ENCODE measurements at places on chromosomes 12 and 14.

- DNase-seq, result no peak
Observed at GRCh38 chr14:21924479-21924878, 250.9 kb upstream of the OR4E1 start.

GRCh38 chr12:22808860-22809259 lies 183.9 kb downstream of the ETNK1 start:
- DNase-seq, result no peak

- DNase-seq, result no peak
Observed at GRCh38 chr12:127588249-127588648, 678.7 kb upstream of the TMEM132C start.

- DNase-seq, result no peak
Observed at GRCh38 chr12:99128246-99128802, 483.2 kb downstream of the APAF1 start.

DNA sequence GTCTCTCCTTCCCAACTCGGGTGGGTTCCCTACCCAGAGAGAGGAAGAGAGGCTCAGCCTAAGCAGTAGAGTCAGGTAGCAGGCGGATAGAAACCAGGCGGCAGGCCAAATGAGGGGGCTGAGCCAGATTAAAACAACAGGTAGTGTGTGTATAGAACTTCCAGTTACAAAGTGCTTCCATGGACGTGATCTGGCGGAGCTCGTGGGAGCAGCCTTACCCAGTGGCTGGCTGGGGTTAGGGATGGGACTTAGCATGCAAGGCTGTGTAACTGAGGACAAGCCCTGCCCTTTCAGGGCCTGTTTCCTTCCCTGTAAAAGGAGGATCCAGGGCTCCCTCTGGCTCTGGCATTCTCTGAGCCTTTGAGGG lies 8.3 kb downstream of the KRT80 start:
- no peak for DNase-seq

DNA sequence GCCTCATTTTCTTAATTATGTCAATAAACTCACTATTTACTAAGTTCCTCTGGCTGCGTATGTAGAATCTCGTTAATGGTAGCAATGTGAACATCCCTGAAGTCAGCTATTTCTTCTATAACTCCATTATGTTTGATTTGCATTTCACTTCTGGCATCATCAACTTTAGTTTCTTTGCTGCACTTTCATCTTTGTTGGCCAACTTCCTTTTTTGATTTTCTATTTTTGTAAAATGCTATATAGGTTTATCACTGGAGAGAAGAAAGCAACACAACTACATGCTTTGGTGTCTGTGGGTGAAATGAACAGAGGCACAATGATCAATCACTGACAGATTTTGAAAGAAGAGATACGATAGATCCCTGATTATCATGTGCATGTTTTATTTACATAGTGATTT lies 58.5 kb upstream of the ATF7IP start:
- no peak for DNase-seq

GRCh38 chr14:53002576-53002975 lies 51.7 kb upstream of the FERMT2 start:
- no peak for DNase-seq

- DNase-seq, result no peak
Observed at GRCh38 chr12:107368586-107368985, 275.2 kb upstream of the CRY1 start.

DNA sequence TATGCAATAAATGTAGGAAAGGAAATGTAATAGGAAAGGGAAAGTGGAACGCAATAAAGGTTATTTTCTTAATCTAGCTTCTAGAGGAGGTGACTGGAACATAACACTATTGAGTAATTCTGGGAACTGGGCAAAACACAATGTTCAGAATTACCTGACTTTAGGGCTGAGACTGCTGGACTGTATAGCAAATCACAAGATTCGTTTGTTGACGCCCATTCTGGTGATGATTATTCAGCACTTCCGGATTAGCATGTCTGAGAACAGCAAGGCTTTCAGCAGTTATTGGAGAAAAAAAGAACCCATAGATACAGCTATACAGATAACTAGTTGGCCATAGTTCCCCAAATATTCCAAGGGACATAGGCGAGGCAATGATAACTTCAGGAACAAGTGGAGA lies 2.3 kb upstream of the KLRD1 start:
- DNase-seq, result no peak

DNA sequence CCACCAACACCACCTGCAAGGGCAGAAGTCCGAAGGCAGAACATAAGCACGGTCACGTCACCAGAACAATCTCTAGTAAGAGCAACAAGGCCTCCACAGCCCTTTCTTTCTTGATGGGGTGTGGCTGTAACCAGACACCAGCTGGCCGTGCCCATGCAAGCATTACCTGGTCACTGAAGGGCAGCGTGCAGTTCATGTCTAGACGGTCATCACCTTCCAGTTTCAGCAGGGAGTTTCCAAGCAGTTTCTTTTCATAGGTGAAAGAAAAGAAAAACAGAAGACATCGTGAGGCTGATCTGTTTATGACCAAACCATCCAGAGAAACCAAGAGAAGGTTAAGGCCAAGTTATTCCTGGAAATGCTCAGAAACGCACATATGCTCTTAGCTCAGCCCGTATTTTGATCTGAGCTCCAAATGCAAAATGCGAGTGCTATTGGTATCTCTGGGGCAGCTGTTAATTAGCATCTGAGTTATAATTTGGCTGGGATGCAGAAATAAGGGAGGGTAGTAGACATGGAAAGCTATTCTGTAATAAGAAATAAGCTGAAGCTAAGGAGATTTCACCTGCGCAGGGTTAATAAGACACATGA lies 42.5 kb downstream of the PRKAB1 start:
- DNase-seq, result no peak

GRCh38 chr14:50977863-50978528 lies 33.7 kb upstream of the PYGL start:
- no peak for DNase-seq

DNA sequence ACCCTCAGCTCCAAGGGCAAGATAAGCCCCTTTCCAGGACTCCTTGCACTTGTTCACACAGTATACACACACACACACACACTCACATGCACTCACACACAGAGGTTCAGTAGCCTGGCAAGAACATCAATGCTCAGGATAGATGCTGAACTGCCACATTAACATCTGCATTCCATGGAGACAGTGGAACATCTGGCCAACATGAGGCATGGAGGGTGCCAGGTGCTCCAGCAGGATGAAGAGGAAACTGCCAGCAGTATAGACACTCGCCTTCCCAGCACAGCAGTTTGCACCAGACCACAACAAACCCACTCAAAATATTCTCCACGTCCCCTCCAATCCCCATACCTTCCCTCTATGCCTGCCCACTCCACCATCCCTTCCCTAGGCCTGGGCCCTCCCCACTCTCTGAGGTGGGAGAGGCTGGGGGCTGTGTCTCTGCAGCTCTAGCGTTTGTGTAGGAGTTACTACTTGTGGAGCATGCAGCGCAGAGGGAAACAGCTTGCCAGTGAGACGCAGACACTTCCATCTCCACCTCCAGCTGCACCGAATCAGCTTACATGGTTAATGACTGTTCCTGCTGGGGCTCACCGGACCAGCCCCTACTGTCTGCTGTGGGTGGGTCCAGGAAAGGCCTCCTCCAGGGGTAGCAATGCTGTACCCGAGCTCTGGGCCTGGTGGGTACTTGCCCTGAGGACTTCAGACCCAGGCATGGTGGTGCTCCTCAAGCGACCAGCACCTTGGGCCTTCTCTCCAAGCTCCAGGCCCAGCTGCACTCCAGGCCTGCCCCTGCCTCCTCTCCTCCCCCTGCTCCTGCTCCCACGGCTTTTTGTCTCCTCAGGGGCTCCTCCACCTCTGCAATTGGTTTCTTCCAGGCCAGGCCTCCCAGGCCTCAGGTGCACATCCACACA lies 18.6 kb upstream of the PLEKHG3 start:
- no peak for DNase-seq

GRCh38 chr12:78096909-78097597 lies 266.4 kb downstream of the NAV3 start:
- peak; percentile 25 for DNase-seq

DNA sequence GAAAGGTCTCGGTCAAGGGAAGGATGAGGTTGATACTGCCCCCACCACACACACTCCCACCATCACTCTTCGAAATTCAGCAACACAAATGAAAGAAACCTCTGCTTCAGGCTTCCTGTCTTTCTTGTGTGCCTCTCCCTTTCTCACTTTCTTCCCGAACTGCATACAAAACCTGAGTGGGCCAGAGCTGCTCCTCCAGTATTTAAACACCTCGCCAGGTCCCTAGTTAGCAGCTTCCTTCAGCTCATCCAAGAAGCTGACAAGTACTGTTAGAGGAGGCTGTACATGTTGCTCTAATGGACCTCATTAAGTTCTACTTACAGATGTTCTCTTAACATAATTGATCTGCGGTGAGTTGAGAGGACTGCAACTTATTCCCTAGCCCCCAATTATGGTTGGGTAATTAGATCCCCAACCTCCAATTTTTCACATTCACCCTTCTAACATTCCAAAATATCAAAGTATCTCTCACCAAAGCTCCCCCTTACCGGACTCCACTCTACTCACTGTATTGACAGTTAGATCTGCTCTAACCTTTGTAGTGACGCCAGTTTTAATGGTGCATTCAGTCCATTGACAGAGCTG lies 4.1 kb upstream of the LMO3 start:
- DNase-seq, result no peak

- no peak for DNase-seq
Observed at GRCh38 chr14:74472601-74473000, 20.5 kb downstream of the NPC2 start.

GRCh38 chr12:52455821-52456220 lies 3.9 kb upstream of the KRT6B start:
- DNase-seq, result no peak

DNA sequence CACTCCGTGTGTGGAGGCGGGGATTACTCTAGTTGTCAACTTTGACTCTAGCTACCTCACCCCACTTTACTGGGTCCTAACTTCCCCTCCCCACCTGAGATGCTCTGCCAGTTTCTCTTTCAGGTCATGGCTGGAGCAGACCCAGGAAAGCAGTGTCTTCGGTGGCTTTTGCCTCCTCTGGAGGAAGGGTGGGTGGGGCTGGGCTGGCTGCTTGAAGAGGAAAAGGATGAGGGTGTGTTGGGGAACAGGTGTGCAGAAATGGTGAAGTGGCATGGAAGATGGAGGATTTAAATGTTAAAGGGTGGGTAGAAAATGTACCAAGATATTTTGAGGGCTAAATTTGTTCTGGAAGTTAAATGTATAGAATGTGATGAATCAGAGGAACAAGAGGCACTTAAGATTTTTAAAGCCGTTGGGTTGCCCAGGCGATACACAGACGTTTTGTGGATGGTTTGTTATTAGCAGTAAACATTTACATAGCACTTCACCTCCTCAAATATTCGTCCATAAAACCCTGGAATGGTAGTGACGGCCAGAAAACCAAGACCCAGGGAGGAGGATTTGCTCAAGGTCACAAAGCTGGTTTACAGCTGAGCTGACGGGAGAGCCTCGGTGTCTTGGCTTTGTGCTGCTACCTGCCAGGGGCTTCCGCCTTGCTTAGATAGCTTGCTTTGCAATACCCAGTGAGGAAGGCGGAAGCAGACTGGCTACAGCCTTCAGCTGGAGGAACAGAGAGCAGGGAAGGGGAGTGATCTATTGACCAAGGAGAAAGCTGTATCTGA lies 72.2 kb upstream of the PRMT8 start:
- DNase-seq, result no peak

DNA sequence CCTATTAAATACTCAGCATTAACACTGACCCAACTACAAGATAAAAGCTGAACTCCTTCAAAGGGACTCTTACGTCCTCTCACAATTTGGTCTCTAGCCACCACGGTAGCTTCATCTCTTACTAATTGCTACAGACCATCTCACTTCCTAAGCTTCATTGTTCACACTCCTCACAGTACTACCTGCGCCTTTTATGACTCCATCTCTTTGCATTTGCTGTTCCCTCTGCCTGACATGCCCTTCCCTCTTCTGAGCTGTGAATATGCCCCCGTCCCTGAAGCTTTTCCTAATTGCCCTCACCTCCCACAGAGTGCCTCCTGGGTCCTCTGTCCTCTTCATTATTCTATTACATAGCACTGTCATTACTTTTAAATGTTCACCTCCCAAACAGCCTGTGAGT lies 2.5 kb downstream of the EEA1 start:
- no peak for DNase-seq

- DNase-seq, result no peak
Observed at GRCh38 chr14:61503167-61503801, 181.9 kb downstream of the PRKCH start.

DNA sequence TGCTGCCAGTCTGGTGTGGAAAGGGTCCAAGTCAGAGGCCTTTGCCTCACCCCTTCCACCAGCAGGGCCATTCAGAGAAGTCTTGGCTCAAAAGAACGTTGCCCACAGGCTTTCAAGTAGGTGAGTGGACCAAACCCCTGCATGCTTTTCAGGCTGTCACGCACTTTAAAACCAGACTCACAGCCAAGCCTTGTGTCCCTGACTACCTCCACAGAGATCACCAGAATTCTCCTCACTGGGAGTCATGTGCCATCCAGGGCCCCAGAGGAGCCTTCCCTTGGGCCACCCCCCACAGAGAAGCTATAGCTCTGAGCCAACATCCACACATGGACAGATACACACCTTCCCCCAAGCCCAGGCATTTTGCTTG lies 283.1 kb downstream of the DPF3 start:
- no peak for DNase-seq

GRCh38 chr12:85949253-85949652 lies 75.2 kb downstream of the NTS start:
- DNase-seq, result no peak

- no peak for DNase-seq
Observed at GRCh38 chr12:24356240-24356804, 406.9 kb upstream of the SOX5 start.

GRCh38 chr12:82872088-82872487 lies 185.4 kb downstream of the TMTC2 start:
- no peak for DNase-seq

DNA sequence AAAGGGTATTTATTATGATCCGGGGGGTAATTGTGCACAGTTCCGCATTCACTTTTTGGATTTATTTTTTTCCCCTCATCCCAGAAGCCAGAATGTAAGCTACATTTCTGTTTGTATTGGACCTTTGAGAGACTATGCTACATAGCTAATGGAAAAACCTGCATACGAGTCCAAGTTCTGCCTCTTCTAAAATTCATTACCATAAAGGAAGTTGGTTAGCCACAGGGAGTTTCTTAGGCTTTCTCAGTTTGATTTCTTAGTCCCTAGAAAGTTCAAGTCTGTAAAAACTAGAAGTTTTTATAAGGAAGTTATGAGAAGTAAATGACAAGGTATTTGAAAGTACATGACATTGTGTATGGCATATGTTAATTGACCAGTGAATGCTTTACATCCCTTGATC lies 138.7 kb downstream of the PDE3A start:
- no peak for DNase-seq

GRCh38 chr14:77084985-77085384 lies 13.1 kb upstream of the CIPC start:
- no peak for DNase-seq

Measured in D341Med (cell line).